NCI-H2227 treated with DMSO at 0.1 percent for 48 hours (cell line): ENCODE measurements at places on chromosomes 4 and X.

- no peak for DNase-seq
Observed at GRCh38 chr4:78667764-78668163, 108.4 kb upstream of the BMP2K start.

DNA sequence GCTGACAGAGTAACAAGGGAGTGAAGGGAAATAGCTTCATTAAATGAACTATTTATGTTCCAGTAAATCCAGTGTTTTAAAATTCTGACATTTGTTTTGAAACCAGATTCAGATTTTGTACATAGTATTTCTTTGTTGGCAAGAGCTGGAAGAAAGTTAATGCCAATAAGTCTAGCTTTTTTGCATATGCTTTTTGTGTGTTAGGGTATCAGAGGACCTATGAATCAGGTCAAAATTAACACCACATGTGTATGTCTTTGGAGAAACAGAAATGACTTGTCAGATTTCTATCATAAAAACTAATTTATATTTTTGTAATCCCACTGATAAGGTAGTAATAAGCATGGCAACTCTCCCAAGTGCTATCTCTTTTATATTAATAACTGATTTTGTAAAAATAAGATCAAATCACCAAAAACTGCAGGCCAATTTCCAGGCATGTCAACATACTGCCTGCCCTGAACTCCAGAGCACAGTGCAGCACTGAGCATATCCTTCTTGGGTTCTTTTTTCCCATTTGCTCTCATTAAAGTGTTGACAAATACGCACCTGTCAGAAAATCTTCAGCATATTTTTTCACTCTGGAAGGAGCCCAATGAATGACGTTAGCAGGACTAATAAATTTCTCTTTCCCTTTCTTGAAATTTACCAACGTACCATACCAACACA, 65.5 kb downstream of the SH3RF1 start:
- DNase-seq: no peak

DNA sequence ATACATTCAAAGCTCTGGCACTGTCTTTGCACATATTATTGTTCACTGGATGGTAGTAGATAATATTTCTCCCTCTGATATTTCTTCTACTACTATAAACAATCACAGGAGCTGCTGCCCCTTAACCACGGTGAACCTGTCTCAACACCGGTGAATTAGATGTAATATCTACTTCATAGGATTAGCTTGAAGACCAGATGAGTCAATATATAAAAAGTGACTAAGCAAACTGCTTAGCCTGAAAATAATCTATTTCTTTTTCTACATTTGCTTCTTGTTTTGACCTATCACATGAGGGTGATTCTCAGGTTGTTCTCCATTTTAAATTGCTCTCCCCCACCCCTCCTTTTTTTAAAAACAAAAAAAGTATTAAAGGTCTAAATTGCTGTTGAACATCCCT, 645.5 kb downstream of the ANKRD50 start:
- DNase-seq: no peak

- DNase-seq: no peak
Observed at GRCh38 chr4:105461621-105462382, 12.1 kb downstream of the PPA2 start.

DNA sequence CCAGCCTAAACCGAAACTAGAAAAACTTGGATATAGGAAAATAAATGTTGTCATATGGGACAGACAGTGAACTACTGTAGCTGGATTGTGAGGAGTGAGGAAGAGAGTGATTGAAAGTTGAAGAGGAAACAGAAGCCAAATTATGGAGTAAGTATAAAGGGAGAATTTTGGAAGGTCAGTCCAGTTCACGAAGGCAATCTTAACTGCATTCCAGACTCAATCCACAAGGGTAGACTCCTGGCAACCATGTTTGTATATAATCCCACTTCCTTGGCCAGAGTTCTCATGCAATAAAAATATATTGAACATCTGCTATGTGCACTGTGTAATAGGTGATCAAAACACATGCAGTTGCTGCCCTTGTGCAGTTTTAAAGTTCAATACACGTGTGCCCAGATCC, 58.6 kb upstream of the CAMK2D start:
- DNase-seq: no peak

GRCh38 chr4:184403384-184403781, 71.0 kb downstream of the IRF2 start:
- no peak for DNase-seq

DNA sequence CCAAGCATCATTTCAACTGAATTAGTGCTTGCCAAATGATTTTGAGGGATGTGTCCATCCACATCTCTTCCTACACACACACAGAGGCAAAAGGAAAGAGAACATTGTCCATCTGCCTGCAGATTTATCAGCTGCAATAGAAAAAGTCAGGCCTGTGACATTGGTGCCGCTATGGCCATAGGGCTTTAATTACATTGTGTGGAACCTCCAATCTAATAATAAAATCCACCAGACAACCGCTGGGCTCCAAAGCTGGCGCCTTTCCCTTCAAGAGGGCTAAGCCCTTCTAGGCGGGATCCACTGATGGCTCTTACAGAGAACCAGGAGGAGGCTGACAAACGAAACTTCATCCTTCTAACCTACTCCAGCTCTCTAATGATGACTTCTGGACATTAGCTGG, 60.6 kb downstream of the PHOX2B start:
- peak; percentile 48 for DNase-seq

- no peak for DNase-seq
Observed at GRCh38 chrX:20015422-20015821, 24.6 kb upstream of the BCLAF3 start.

- no peak for DNase-seq
Observed at GRCh38 chrX:122512561-122513072, 671.5 kb upstream of the GRIA3 start.

DNA sequence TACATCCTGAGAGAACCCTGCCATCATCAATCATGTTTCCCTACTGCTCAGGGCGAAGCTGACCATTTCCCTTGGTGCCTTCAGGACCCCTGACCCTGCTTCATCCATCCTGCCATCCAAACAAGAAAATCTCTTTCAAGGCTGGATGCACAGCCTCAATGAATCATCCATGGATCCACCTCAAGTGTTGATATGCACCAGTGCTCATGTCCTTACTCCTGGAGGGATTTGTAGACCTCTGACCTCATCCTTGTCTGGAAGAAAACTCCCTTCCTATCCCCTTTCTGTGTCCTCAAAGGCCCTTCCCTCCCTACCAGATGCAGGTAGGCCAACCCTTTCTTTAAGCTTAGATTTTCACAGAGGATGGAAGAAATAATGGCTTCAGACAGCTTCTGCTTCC, 24.6 kb downstream of the BEX3 start:
- no peak for DNase-seq

DNA sequence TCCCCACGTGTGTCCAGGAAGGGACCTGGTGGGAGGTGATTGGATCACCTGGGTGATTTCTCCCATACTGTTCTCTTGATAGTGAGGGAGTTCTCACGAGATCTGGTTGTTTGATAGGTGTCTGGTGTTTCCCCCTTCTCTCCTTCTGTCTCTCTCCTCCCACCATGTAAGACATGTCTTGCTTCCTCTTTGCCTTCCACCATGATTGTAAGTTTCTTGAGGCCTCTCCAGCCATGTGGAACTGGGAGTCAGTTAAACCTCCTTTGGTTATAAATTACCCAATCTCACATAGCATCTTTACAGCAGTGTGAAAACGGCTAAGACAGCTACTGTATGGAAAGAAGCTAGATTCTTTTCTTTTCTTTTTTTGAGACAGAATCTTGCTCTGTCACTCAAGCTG, 21.6 kb upstream of the FGG start:
- no peak for DNase-seq

- no peak for DNase-seq
Observed at GRCh38 chrX:45850775-45851433, 650.2 kb upstream of the DIPK2B start.

DNA sequence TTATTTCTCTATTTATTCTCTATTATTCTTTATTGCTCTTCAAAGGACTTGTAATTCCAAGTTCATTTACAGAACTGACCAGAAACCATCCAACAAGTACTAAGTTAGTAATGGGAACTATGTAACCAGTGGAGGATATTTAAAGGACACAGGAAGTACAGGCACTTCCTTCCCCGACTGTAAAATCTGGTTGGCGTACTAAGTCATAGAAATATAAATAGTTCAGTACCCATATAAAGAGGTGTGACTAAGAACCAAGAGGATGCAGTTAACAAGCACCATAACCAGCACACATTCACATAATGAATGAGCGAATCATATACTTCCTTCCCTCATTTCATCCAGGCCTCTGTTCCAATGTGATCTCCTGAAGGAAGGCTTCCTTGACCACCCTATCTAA, 3.6 kb upstream of the EIF4E start:
- DNase-seq: no peak

- DNase-seq: peak; percentile 18
Observed at GRCh38 chrX:74420196-74421035, 877 bp upstream of the SLC16A2 start.

- DNase-seq: no peak
Observed at GRCh38 chrX:37817176-37817575, 30.2 kb downstream of the DYNLT3 start.

DNA sequence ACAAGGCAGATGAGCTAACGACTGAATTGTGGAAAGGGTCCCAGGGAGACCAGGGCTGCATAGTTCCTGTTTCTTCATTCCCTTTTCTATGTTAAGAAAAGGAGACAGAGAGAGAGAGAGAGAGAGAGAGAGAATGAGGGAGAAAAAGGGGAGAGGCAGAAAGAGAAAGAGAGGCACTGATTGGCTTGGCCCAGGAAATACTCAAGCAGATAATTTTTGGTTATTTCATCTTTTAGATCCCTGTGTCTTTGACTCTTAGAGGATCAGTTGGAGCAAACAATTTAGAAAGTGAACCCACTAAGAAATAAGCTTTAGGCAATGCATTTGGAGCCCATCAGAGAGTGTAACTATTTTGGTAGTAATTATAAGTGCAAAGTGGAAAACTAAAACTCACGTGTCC, 103.4 kb downstream of the CEP44 start:
- no peak for DNase-seq

- DNase-seq: no peak
Observed at GRCh38 chr4:152935143-152935542, 980 bp upstream of the FHDC1 start.

GRCh38 chr4:41433361-41433760, 104.6 kb upstream of the LIMCH1 start:
- no peak for DNase-seq

DNA sequence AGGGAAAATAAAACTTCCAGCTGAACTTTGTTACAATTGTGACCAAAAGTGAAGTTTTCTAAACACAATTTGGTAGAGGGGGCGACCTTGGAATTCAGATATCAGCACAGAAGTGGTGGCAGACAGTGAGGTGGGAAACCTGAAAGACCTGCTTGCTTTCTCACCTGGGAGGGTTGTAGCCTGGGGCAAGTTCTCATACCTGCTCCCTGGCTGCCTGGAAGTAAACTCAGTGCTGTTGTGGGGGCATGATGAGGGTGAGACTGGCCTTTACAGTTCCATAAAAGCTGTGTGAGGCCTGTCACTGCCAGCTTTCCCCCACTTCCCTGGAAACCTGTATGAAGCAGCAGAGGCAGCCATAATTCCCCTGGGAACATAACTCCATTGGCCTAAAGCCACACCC, 1180.2 kb downstream of the FAM133A start:
- no peak for DNase-seq

DNA sequence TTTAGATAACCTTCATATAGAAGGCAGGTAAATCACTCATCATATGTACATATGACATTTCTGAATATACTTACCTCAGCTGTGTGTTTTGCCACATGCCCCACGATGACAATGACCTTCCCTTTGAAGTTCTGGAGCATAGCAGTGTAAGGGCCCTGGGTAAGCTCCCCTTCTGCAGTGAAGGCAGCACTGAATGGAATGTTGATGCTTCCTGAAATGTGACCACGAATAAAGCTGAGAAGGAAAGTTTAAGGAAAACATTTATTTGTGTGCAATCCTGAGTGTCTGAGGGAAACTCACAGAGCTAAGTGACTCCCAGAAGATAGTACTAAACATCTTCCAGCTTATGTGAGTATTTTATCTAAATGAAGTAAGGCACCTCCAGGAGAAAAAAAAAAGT, 200.1 kb downstream of the NPNT start:
- no peak for DNase-seq

DNA sequence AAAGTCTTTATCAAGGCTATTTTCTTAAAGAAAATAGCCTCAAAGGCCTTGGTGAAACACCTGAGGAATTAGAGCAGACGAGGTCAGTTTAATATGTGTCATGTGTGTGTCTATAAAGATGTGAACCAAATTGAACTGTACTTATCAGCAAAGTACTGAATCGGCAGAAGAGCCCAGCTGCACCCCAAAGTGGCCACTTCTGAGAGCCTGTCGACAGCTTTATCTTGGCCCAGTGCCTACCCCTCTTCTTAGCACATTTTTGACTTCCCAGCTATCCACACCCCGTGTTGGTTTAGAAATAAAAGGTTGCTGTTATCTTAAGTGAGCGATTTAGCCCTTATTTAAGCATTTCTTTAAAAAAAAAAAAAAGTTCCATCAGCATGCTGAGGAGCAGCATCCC, 329.7 kb downstream of the FBXW7 start:
- no peak for DNase-seq

- DNase-seq: no peak
Observed at GRCh38 chrX:29813174-29813573, 402.2 kb upstream of the MAGEB2 start.

GRCh38 chr4:1109898-1110506, 3.4 kb downstream of the RNF212 start:
- no peak for DNase-seq

DNA sequence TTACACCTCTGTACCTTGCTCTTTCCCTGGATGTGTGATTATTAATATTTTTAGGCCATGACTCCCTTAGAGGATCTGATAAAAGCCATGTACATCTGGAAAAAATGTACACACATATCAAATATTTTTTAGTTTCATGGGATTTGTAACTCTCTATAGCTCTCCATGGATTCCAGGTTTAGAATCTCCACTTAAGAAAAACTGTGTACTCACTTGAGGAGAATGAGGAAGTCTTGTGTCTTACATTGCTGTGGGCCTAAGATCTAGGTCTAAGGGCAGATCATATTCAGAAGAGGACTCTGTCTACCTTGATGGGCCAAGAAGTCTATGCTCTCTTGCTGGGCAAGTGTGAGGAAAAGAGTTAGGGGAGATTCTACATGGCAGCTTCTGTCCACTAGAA, 98.0 kb downstream of the RRAGB start:
- DNase-seq: no peak

GRCh38 chr4:28241021-28241420, 1380.4 kb downstream of the STIM2 start:
- no peak for DNase-seq

GRCh38 chrX:42615161-42615563, 162.8 kb downstream of the PPP1R2C start:
- DNase-seq: no peak

GRCh38 chrX:132822634-132823012, 135.8 kb downstream of the HS6ST2 start:
- no peak for DNase-seq

DNA sequence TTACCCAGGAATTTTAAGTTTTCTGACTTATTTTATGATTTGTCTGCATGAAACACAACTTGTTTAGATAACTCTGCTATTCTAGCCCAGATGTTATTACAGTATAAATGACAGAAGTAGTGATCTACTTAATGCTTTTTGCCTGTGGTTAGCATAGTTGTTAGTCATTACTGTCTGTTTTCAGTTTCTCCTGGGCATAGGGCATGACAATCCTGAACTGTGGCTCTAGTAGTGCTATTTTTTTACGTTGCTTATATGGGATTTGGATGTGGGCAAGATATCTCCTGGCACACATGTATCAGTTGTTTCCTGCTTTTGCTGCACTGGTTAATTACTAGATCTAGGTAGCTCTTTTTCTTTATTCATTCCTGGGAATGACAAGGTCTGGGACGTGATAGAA, 1005.8 kb downstream of the PCDH18 start:
- no peak for DNase-seq
